Stimulated activated CD8-positive, alpha-beta memory T cell treated with anti-CD3 and anti-CD28 coated beads, Interleukin-15, amount 100 ng/mL, for 1 hour (primary cell): ENCODE measurements at places on chromosomes 5 and 9.
A peak's percentile ranks its signal among the peaks of the same experiment; 100 is the strongest.

GRCh38 chr5:143772621-143773020 is 39.3 kb upstream of the HMHB1 start:
- DNase-seq = no peak

GRCh38 chr9:132114102-132114707 is 34.5 kb upstream of the MED27 start:
- no peak for DNase-seq

DNA sequence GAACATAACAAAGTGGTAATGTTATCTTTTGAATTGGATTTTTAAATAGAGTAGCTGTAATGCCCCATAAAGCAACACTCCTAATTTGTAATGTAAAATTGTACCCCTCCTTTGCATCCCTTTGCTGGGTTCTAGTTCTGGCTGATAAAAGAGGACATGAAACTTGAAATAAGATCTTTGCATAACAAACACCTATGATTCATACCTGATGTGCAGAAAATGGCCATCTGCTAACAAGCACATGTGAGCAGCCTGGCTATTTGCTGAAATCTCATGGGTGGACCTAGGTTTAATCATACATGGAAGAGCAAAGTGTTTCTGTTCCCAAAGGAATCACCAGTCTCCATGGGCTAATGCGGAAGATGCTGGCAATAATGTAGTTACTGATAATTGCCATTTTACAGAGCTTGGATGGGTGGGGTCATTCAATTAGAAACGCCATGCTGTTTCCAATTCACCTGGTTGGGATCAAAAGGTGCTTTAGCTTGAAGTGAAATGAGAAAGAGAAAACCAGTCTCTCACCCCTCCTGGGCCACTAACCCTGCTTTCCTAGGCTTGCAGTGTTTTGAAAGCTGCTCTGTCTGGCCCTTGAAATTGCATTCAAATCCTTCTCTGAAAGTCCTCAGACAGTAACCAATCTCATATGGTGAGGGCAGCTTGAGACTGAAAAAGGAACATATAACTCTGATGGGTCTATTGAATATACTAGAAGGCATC is 585.1 kb downstream of the TLE4 start:
- DNase-seq = no peak

GRCh38 chr5:34652914-34653313 is 3.2 kb upstream of the RAI14 start:
- DNase-seq = no peak

DNA sequence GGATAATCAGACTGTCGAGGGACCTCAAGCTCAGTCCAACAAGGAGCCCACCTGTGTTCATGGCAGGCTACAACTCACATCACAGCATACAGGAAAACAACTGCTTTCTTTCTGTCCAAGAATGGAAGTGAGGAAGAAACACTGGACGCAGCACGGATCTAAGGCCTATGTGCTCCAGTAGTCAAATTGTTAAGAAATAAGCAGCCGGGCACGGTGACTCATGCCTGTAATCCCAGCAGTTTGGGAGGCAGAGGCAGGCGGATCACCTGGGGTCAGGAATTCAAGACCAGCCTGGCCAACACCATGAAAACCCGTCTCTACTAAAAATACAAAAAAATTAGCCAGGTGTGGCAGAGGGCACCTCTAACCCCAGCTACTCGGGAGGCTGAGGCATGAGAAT is 427.8 kb downstream of the BNC2 start:
- no peak for DNase-seq

DNA sequence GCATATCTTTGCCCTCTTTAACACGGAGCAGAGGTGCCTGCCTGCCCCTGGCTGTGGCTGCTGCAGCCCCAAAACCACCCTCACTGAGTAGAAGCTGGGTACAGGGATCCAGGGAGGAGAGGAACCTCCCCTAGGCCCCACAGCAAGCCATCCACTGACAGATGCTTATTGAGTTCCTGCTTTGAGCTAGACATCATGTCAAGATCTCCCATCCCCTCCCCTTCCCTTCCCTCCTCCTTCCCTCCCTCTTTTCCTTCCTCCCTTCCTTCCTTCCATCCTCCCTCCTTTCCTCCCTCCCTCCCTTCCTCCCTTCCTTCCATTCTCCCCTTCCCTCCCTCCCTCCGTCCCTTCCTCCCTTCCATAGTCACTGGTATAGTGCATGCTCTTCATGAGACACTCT is 29.3 kb downstream of the GOLGA2 start:
- no peak for DNase-seq

DNA sequence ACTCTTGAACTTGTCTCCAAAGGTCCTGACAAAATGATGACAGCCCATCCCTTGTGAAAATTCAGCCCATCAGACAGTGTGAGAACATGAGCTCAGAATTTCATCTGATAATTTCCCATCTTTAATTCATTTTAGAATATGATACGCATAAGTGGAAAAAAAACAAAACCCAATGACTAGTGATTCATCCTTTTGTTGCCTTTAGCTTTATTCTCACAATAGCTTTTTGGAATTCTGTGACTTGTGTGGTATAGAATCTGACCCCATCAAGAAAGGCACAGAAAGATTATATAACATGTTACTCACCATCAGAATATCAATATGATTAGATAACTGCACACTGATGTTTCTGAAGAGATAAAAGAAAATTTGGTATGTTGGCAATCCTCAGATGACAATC is 16.1 kb upstream of the TMED7 start:
- no peak for DNase-seq

- DNase-seq = no peak
Observed at GRCh38 chr5:42360056-42360455, 63.2 kb upstream of the GHR start.

DNA sequence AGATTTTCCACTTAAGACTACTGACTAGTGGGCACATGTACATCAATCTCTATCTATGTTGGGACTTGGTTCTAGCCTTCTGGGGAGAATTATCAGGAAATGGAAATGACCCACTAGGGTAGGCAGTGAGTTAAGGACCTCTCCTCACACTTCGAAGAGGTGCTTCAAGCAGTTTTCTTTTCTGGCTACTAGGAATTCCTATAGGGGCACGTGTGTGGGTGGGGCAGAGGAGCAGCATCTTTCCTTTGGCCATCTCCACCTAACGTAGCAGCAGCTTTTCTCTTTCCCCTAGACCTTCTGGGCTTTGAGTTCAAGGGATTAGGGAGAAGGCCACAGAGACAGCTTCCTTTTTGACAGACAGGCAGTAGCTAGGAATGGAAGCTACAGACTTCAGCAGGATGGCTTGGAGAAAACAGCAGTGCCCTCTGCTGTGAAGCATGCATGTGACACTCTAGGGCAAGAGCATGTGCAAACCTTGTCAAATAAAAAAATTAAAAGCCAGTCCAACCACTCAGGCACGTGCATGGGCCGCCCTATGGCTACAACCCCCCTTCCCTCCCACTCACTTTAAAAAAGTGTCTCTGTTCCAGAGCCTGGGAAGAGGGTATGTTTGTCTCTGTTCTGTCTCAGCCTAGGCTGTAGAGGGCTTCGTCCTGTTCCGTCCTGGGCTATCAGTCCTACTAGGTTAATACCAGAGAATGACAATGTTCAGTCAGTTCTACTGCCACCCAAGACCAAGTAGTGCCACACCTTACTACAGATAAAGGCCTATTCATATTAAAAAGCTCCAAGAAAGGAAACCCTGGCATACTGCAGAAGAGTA is 8.7 kb upstream of the GFRA3 start:
- DNase-seq = no peak

DNA sequence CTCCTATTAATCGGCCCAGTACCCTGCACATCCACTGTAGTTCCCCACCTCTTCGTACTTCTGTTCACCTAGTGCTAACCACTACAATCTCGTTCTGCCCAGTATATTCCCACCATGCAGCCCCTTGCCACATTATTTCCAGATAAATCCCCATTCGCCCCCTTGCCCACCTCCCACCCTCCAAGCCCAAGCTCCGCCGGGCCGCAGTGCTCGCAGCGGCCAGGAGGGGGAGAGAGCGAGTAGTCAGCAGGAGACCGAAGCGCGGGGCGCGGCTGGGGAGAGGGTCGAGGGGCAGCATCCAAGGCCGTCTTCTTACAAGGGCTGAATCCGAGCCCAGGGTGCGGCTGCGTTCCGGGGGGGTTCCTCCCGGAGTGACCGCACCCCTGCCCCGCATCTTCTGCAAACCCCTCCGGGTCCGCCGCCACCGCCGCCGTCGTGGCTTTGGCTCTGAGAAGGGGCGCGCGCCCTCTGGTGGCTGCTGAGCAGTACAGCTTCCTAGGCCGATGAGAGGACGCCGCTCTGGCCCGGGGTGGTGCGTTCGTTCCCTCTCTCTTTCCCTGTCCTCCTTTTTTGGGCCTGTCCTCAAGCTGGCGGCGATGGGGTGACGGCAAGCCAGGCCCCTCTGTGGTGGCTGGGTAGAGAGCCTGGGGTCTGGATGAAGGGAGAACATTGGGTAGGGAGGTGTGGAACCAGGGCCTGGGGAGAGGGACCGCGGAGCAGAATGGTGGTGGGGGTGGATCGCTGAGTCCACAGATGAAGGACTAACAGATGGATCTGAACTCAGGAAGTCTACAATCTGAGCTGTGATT is 30.0 kb upstream of the PSD2 start:
- DNase-seq = peak; percentile 67

DNA sequence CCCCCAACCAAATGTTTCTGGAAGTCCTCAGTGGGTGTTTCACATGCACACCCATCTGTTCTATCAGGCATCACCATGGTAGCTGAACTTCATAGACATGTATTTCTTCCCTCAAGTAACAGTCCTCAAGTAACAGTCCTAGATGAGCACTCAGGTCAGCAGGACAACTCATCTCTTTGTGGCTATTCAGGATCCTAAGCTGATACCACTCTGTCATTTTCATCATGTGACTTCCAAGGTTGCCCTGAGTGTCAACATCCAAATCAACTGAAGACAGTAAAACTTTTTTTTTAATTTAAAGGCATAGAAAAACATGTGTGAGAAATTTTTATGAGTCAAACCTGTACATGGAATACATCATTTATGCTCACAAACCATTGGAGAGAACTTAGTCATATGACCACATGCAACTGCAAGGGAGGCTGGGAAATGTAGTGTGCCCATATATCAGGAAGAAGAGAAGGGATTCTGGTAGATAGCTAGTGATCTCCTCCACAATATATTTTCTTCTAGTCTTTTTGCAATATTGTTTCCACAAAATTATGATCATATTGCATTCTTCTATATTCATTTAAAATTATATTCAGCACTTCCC is 64.2 kb upstream of the FST start:
- no peak for DNase-seq

- DNase-seq = no peak
Observed at GRCh38 chr9:92035687-92036410, 79.4 kb downstream of the SPTLC1 start.

DNA sequence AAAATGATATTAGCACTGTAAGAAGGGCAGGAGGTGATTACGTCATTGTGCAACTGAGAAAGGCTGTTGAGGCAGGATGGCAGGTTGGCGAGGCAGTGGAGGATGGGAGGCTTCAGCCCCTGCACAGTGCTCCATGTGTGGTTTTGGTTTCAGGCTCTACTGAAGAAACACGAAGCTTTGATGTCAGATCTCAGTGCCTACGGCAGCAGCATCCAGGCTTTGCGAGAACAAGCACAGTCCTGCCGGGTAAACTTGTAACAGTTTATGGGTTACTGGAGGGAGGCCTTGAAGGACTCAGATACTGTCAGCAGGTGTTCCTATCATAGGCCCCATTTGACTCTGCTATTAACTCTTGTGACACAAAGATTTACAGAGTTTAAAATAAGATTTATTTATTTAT is 35.1 kb downstream of the SPTAN1 start:
- DNase-seq = no peak

DNA sequence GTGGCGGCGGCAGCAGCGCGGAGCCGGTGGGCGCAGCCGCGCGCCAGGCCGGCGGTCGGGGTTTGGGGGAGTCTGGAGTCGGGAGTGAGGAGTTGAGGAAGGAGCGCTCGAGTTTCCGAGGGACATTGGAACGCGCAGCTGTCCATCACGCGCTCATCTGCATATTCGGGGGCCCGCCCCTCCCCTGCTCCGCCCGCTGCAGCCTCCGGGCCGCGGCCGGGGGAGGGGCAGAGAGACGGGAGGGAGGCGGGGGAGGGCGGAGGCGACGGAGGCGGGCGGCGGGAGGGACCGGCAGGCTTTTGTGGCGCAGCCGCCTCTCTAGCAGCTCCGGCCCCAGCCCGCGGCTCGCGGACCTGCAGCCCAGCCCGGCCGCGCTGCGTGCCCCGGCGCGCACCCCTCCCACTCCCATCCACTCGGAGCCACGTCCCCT is at the start of gene IRX2:
Gene IRX2, minus strand, starts transcription at position 86 of the 430 bp plus-strand sequence. CDS start 264 bp downstream, outside the sequence.
- no peak for DNase-seq

DNA sequence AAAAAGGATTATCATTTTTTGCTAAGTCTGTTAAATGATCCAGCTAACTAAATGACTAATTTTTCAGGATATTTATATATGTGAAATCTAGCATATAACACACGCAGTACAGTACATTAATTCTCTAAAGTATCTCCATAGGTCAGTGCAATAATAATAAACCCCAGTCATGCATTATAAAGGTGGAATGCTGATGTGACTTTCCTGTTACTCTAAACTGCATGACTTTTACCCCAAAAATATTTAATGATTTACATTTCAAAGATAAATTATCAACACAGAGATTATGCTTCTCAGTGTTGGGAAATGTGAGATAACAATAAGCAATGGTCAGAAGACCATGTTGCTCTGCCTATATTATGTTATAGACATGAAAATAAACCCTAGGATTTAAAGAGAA is 34.1 kb upstream of the PAM start:
- no peak for DNase-seq

DNA sequence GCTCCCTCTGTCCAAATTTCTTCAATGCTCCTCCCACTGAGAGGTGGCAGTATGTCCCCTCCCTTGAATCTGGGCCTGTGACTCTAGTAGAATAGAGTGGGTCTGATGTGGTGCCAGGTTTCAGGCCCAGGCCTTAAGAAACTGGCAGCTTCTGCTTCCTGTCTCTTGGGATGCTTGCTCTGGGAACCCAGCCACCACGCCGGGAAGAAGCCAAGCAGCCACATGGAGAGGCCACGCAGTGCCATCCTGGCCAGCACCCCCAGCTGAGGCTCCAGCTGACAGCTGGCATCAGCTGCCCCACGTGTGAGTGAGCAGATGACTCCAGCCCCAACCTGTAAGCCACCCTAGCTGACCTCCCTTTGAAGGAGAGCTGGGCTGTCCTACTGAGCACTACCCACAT is 7.3 kb upstream of the TSPAN17 start:
- DNase-seq = no peak

DNA sequence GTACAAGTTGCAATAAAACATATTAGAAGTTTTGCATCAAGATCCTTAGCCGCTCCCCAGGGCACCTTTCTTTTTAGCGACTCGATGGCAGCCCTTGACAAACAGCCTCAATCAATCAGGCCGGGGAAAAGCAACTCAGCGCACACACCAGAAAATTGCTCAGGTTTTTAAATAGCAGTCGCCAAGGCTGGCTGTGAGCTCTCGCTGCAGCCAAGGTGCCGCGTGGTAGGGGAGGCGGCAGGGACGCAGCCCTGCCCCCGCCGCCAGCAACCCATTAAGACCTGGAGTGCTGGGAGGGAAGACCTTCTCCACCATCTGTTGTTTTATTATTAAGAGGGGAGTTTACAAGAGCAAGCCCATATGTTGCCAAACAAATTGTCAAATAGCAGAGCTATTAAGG is 22.6 kb downstream of the ASS1 start:
- no peak for DNase-seq

- no peak for DNase-seq
Observed at GRCh38 chr5:178453224-178453623, 137.0 kb downstream of the COL23A1 start.
